Stimulated activated CD8-positive, alpha-beta memory T cell treated with anti-CD3 and anti-CD28 coated beads, Interleukin-15, amount 100 ng/mL, for 48 hours (primary cell): ENCODE measurements at places on chromosomes 3 and 15.

GRCh38 chr3:94063496-94064119 is 747 bp downstream of the NSUN3 start:
- DNase-seq = no peak

DNA sequence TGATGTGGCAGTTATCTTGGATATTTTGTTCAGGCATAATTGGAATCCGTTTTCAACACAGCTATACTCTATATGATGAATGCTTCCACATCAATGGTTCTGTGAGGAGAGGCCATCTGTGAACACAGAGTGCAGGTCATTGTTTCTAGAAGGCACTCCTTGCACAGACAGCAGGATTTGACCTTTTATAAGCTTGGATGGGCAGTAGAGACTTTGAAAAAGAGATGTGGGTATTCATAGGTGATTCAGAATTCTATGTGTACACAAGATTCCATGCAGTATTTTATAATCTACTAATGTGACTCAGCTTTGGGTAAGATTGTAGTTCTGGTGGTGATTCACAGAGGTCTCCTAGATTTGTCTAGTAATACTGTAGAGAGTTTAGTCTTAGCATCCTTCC is 12.5 kb downstream of the ARPP21 start:
- DNase-seq = no peak

DNA sequence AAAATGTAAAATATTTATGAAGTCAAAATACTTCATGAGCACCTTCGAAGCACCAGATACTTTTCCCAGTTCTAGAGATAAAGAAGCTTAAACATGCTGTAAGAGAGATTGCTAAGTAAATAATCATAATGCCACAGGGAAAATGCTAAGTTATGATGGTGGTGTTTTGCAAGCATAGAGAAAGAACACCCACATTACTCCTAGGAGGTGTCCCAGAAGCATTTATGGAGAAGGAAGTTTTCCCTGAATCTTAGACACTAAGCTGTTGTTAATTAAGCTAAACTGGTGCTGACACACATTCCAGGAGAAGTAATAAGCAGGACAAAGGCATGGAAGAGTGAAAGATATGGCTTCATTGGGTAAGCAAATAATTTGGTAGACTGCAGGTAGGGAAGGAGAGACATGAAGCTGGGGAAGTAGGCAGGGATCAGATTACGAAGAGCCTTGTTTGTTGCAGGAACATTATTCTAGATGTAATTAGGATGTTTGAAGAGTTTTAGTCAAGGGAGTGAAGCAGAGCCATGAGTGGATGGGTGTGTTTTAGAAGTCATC is 40.4 kb upstream of the CHMP2B start:
- no peak for DNase-seq

GRCh38 chr3:112042842-112043280 is 8.3 kb downstream of the TMPRSS7 start:
- DNase-seq = no peak
